Nephron progenitor cell (in vitro differentiated cells): ENCODE measurements at places on chromosomes 5 and 9.
A peak's percentile ranks its signal among the peaks of the same experiment; 100 is the strongest.

GRCh38 chr5:13356226-13356625, 588.3 kb downstream of the DNAH5 start:
- H3K27me3 ChIP-seq: peaks cover 4% of the 10 kb centered on the region
- H3K4me1 ChIP-seq: no peaks in the 10 kb centered on the region
- no peak overlapping the region for H3K27ac ChIP-seq
- H3K4me3 ChIP-seq: no peak overlapping the region
- no peaks in the 10 kb centered on the region for H3K36me3 ChIP-seq

DNA sequence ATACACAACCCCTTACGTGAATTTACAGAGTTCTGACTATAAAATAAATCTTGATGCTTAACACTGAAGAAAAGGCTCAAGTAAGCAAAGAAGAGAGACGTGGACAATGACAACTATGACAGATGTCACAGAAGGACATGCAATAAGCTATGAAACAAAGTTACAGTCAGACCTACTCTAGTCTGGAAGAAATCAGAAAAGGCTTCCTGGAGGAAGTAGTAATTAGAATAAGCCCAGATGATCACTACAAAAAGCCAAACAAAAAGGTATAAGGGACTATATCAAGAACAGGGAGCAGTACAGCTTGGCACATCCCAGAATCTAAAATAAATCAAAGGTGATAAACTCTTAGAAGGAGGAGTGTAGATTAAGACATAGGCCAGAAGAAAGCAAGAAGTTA, 6.3 kb downstream of the FNIP1 start:
- DNase-seq: no peak
- no peaks in the 10 kb centered on the region for H3K27me3 ChIP-seq
- no peak overlapping the region for H3K27ac ChIP-seq
- H3K4me1 ChIP-seq: peaks cover 13% of the 10 kb centered on the region

DNA sequence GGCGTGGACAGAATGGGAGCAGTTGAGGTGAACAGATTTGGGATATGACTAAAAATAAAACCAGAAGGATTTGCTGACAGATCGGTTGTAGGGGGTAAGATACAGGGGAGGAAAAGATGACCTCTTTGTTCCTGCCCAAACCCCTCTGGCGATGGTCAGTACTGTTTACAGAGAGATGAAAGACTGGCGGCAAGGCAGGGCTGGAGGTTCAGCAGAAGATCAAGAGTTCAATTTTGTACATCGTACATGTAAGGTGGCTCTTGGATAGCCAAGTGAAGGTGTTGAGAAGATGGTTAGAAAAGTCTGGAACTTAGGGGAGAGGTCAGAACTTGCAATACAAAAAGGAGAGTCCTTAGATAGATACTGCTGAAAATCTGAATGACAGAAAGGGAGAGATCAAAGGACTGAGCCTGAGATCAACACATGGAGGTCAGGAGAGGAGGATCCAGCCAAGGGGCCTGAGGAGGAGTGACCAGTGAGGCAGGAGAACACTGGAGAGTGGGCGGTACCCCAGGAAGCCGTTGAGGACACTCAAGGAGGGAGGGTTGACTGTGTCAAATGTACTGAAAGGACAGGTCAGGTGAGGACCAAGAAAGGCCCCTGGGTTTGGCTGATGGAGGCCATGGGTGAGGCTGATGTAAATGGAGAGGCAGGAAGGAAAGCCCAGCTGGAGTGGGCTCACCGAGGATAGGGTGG, 7.1 kb downstream of the IL4 start:
- H3K4me3 ChIP-seq: no peak overlapping the region
- H3K27me3 ChIP-seq: peaks cover 9% of the 10 kb centered on the region
- peaks cover 4% of the 10 kb centered on the region for H3K4me1 ChIP-seq
- no peak overlapping the region for H3K27ac ChIP-seq
- no peak for DNase-seq
- H3K36me3 ChIP-seq: no peaks in the 10 kb centered on the region

DNA sequence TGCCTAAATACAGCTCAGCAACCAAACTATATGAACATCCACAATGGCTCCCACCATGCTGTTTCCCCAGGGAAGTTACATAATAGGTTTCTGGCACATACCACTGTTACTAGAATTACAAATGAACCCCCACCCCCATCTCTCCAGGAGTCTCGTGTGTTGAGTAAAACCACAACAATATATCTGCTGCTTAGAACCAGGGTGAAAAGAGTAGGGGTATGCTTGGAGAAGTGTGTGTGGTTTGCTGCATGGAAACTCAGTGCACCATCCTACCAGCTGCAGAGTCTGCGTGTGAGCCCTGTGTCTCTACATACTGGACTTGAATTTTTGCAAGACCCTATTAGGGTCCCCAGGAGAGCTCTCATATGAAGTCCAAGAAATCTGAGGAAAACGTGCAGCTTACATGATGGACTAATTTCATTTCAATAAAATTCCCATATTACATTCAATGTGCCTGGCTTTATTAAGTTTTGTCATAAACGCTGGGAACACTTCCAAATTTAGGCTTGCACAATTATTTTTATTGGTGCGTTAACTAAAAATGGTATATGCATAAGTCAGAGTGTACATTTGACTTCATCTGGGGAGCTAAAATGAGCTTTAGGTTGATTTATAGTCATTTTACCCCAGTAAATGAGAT, 104.5 kb upstream of the NFIB start:
- no peak overlapping the region for H3K4me3 ChIP-seq
- peak overlapping the region; percentile 75 for H3K27ac ChIP-seq
- no peaks in the 10 kb centered on the region for H3K36me3 ChIP-seq
- H3K4me1 ChIP-seq: peaks cover 35% of the 10 kb centered on the region
- no peak for DNase-seq
- H3K27me3 ChIP-seq: peaks cover 2% of the 10 kb centered on the region

- H3K27me3 ChIP-seq: peaks cover 30% of the 10 kb centered on the region
- peak overlapping the region; percentile 8 for H3K27ac ChIP-seq
- H3K36me3 ChIP-seq: no peaks in the 10 kb centered on the region
- H3K4me1 ChIP-seq: peaks cover 51% of the 10 kb centered on the region
- no peak for DNase-seq
Measured at GRCh38 chr9:3177936-3178335, 334.0 kb upstream of the PUM3 start.

DNA sequence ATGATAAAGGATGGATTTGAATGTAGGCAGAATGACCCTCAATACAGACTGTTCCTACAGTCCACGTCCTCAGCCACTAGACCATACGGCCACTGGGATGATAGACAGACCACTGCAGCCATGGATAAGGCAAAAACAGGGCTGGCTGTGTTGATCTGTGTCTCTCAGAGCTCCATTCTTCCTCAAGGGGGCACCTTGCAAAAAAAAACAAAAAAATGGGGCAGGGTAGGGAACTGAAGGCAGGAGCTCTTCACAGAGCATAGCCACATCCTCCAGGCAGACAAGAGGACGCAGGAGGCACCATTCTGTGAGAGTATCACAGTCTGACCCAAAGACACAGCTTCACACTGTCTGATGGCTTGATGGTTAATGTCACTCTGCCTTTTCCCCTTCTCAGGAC, 61.2 kb upstream of the GABRP start:
- H3K4me1 ChIP-seq: no peaks in the 10 kb centered on the region
- H3K27ac ChIP-seq: no peak overlapping the region
- no peak for DNase-seq
- H3K36me3 ChIP-seq: no peaks in the 10 kb centered on the region
- peaks cover 10% of the 10 kb centered on the region for H3K27me3 ChIP-seq

- peaks cover 4% of the 10 kb centered on the region for H3K4me1 ChIP-seq
- no peak for DNase-seq
- no peaks in the 10 kb centered on the region for H3K36me3 ChIP-seq
- no peak overlapping the region for H3K27ac ChIP-seq
Measured at GRCh38 chr5:126954981-126955380, 75.4 kb downstream of the MARCHF3 start.
